ENCODE measurements at places on chromosomes 2 and 18. TPM values are rescaled to one million over a fixed set of nuclear protein-coding genes. Genes with fewer than 3 reads are reported as not detected.
A peak's percentile ranks its signal among the peaks of the same experiment; 100 is the strongest.

DNA sequence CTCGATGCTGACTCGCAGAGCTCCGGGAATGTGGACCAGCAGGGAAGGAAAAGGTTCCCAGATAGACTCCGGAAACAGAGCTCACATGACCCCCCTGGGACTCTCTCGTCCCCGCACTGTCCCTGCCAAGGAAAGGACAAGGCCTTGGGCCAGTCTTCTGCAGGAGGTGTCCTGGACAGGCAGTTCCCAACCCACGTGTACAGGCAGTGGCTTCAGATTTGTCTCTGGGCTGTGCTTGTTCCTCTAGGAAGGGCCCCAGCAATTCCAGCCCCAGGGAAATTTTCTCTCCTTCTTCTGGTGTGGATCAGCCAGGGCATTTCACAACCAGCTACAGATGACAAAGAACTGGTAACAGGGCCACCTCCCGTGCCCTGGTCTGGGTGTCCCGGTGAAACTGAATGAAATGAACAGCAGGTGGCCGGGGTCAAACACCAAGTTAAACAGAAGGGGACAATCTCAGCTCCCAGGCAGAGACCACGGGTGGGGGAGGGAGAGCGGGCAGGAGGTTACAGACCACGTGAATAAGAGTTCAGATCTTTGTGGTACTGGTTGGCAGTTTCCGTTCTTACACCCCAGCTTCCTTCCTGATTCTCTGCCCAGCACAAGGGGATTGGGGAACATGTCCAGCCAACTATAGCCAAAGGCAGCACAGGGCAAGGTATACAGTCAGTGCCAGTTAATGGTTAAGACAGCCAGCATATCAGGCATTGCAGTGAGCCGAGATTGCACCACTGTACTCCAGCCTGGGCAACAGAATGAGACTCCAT, 52.2 kb upstream of the CAB39 start:
- peak overlapping the region; percentile 87 for H3K27ac ChIP-seq
- DNase-seq, result no peak
- peak overlapping the region; percentile 46 for H3K4me3 ChIP-seq
- peaks cover 88% of the 10 kb centered on the region for H3K4me1 ChIP-seq

Gene GNLY
- 1.8 TPM for total RNA-seq

DNA sequence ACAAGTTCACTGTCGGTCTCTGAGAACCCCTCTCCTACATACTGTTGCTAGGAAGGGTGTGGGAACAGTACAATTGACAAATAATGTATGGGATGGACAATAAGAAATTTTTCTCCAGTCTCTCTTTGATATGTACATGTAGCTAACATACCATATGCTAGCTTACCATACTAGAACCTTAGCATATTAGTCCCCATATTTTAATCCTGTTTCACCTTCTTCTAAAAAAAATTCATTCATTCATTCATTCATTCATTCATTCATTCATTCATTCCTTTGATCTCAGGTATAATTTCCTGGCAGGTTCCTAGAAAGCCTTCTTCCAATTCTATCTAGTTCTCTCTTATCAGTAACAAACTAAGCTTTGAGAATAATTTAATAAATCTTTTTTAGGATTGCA, 62.2 kb downstream of the TTC21B start:
- no peak overlapping the region for H3K27ac ChIP-seq
- H3K4me3 ChIP-seq, result no peak overlapping the region
- H3K27me3 ChIP-seq, result no peaks in the 10 kb centered on the region
- H3K4me1 ChIP-seq, result peaks cover 8% of the 10 kb centered on the region

GRCh38 chr2:220717283-220717682, 854.8 kb downstream of the EPHA4 start:
- H3K36me3 ChIP-seq, result no peaks in the 10 kb centered on the region
- H3K4me3 ChIP-seq, result no peak overlapping the region
- H3K4me1 ChIP-seq, result no peaks in the 10 kb centered on the region
- H3K27me3 ChIP-seq, result no peaks in the 10 kb centered on the region
- no peak for DNase-seq
- H3K27ac ChIP-seq, result no peak overlapping the region

- no peak overlapping the region for H3K27ac ChIP-seq
- no peak overlapping the region for H3K4me3 ChIP-seq
- no peak for DNase-seq
- H3K36me3 ChIP-seq, result no peaks in the 10 kb centered on the region
- no peaks in the 10 kb centered on the region for H3K4me1 ChIP-seq
Observed at GRCh38 chr2:71662665-71663394, 209.5 kb downstream of the DYSF start.

GRCh38 chr2:219475697-219476651, 22.7 kb upstream of the GMPPA start:
- no peaks in the 10 kb centered on the region for H3K36me3 ChIP-seq
- H3K27ac ChIP-seq, result no peak overlapping the region
- H3K4me3 ChIP-seq, result no peak overlapping the region
- DNase-seq, result no peak
- H3K4me1 ChIP-seq, result peaks cover 2% of the 10 kb centered on the region

DNA sequence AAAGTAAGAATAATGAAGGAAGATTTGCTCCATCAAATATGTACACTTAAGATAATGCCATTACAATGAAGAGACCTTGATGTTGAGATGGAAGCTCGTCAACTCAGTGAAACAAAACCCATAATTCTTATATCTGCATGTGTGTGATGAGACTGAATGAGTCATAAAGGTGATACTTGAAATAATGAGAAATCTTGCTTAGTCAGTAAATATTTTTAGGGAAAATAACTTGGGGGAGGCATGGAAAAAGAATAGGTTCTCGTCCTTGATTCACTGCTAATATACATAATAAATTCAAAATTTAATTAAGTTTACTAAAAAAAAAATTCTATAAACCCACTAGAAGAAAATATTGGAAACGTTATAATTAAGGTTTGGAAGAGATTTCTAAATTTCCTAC, 75.2 kb downstream of the TRIB2 start:
- no peak overlapping the region for H3K4me3 ChIP-seq
- no peaks in the 10 kb centered on the region for H3K36me3 ChIP-seq
- H3K27me3 ChIP-seq, result peaks cover 12% of the 10 kb centered on the region
- no peak for DNase-seq
- no peak overlapping the region for H3K27ac ChIP-seq

Gene PPP1R1C
- total RNA-seq, result not detected

GRCh38 chr2:72145289-72145657, 2.4 kb downstream of the CYP26B1 start:
- peaks cover 44% of the 10 kb centered on the region for H3K4me1 ChIP-seq
- DNase-seq, result no peak
- H3K4me3 ChIP-seq, result peak overlapping the region; percentile 66
- H3K36me3 ChIP-seq, result no peaks in the 10 kb centered on the region
- H3K27ac ChIP-seq, result peak overlapping the region; percentile 30

Gene ZBTB7C
- not detected for total RNA-seq

Gene FOXD4L1
- 0.17 TPM for total RNA-seq

- H3K4me3 ChIP-seq, result no peak overlapping the region
- H3K36me3 ChIP-seq, result no peaks in the 10 kb centered on the region
- H3K27me3 ChIP-seq, result no peaks in the 10 kb centered on the region
- DNase-seq, result no peak
- H3K27ac ChIP-seq, result no peak overlapping the region
- peaks cover 71% of the 10 kb centered on the region for H3K4me1 ChIP-seq
Observed at GRCh38 chr2:45769056-45769455, 117.6 kb downstream of the PRKCE start.

GRCh38 chr2:170371231-170371998, 193.5 kb downstream of the MYO3B start:
- H3K4me1 ChIP-seq, result peaks cover 1% of the 10 kb centered on the region
- H3K36me3 ChIP-seq, result no peaks in the 10 kb centered on the region
- no peak for DNase-seq
- H3K27me3 ChIP-seq, result peaks cover 18% of the 10 kb centered on the region
- no peak overlapping the region for H3K27ac ChIP-seq
- no peak overlapping the region for H3K4me3 ChIP-seq

GRCh38 chr2:173028671-173029070, 47.0 kb upstream of the MAP3K20 start:
- H3K36me3 ChIP-seq, result no peaks in the 10 kb centered on the region
- no peak for DNase-seq
- H3K27ac ChIP-seq, result no peak overlapping the region
- H3K27me3 ChIP-seq, result peaks cover 8% of the 10 kb centered on the region
- H3K4me1 ChIP-seq, result peaks cover 4% of the 10 kb centered on the region
- H3K4me3 ChIP-seq, result no peak overlapping the region

Gene MYCN
- not detected for total RNA-seq

DNA sequence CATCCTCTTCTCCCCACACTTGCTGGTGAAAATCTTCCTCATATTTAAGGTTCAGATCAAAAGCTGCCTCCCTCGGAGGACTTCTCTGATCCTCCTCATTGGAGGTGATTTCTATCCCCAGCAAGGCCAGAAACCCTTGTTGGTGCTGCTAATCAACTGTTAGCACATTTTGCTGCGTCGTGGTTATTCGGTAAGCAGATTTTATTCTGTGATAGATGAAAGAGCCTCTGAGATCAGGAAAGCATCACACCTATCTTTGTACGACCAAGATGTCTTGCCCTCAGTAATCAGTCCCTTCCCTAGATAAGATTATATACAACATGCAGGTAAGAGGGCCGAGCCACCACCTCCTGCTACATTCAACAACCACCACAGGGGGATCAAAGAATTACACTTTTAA, 40.1 kb downstream of the DDX18 start:
- H3K27me3 ChIP-seq, result peaks cover 44% of the 10 kb centered on the region
- H3K27ac ChIP-seq, result no peak overlapping the region
- H3K4me3 ChIP-seq, result no peak overlapping the region
- DNase-seq, result no peak
- H3K4me1 ChIP-seq, result no peaks in the 10 kb centered on the region

DNA sequence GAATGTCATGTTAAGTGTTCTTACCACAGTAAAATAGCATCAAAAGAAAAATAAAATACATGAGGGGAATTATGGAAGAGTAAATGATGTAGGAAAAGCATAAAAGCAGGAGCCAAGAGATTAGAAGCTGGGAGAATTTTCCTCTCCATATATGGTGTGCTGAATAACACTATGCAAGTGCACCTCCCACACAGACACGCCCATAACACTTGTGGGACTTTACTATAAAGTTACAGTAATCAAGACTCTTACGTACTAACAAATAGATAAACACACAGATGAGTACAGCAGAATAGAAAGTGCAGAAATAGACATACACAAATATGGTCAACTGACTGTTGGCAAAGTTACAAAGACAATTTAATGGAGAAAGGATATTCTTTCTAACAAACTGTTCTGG, 16.0 kb upstream of the SPHKAP start:
- H3K4me1 ChIP-seq, result no peaks in the 10 kb centered on the region
- no peaks in the 10 kb centered on the region for H3K36me3 ChIP-seq
- no peak overlapping the region for H3K4me3 ChIP-seq
- H3K27ac ChIP-seq, result no peak overlapping the region

DNA sequence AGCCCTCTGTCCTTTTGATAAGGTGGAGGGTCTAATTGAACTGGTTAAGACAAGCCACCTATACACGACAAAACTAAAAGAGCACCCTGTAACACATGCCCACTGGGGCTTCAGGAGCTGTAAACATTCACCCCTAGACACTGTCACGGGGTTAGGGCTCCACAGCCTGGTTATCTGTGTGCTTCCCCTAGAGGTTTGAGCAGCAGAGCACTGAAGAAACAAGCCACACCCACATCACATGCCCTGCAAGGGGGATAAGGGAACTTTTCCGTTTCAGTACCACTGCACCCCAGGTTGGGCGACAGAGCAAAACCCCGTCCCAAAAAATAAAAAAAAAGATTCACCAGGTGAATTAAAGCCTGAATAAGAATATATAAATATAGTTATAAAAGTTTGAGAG, 913.7 kb upstream of the ACVR2A start:
- H3K36me3 ChIP-seq, result no peaks in the 10 kb centered on the region
- no peak overlapping the region for H3K27ac ChIP-seq
- H3K27me3 ChIP-seq, result no peaks in the 10 kb centered on the region

DNA sequence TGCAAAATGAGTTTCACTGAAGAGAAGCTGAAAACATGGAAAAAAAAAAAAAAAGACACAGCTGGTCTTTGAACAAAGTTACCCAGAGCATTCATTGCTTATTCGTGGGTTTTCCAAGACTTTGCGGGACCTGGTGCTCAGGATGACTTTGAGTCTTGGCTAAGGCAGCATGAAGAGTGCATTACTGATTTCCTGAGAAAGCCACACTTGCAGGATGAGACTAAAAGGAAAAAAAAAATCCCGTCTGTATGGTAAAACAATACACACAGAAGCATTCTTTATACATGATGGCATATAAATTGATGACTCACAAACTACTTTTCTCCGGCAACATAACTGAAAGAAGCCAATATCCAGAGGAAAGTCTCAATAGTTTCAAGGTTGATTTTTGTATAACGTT, 195.4 kb downstream of the SPP2 start:
- no peaks in the 10 kb centered on the region for H3K4me1 ChIP-seq
- no peaks in the 10 kb centered on the region for H3K36me3 ChIP-seq
- H3K27me3 ChIP-seq, result peaks cover 13% of the 10 kb centered on the region
- H3K4me3 ChIP-seq, result no peak overlapping the region

Gene SCN7A
- total RNA-seq, result not detected

DNA sequence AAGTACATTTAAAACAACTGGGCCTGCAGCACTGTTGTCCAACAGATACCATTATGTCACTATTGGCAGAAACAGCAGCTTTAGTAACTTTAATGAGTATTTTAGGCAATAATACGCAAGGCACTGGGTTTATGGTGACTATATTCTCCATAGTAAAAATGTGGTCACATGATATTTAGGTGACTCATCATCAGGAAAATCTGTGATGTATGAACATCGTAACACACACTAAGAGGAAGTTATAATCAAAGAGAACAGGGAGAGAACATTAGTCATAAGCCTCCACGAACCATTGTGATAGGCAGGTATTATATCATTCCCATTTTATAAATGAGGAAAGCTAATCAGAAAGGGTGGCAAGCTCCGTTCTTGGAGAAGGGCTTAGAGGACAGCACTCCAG, 36.9 kb downstream of the RAPH1 start:
- no peak for DNase-seq
- H3K4me3 ChIP-seq, result no peak overlapping the region
- no peak overlapping the region for H3K27ac ChIP-seq
- H3K27me3 ChIP-seq, result no peaks in the 10 kb centered on the region
- H3K36me3 ChIP-seq, result no peaks in the 10 kb centered on the region
- H3K4me1 ChIP-seq, result peaks cover 5% of the 10 kb centered on the region

Gene RBKS
- total RNA-seq, result 2.5 TPM

- H3K27me3 ChIP-seq, result no peaks in the 10 kb centered on the region
- H3K4me3 ChIP-seq, result no peak overlapping the region
- H3K4me1 ChIP-seq, result peaks cover 17% of the 10 kb centered on the region
- H3K27ac ChIP-seq, result no peak overlapping the region
Observed at GRCh38 chr18:48896875-48897511, 53.8 kb downstream of the SMAD7 start.

DNA sequence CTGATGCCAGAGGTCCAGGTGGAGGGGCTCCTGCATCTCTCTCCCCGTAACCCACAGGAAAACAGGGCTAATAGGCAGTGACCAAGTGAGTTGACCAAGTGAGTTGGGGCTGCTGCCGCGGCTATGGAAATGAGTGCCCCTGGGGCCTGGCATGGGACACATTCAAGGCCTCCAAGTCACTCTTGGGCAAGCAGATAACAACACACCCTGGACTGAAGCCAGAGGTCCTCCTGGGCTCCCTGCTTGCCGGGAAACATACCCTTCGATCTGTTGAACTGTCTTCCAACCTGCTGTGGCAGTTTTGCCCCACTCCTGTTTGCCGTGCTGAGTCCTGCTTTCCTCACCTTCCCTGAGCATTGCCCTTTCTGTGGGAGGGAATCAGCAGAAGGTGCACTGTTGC, 89.2 kb downstream of the LIPG start:
- no peaks in the 10 kb centered on the region for H3K36me3 ChIP-seq
- no peak for DNase-seq
- H3K4me3 ChIP-seq, result no peak overlapping the region
- no peaks in the 10 kb centered on the region for H3K4me1 ChIP-seq

Gene PCARE
- not detected for total RNA-seq

- no peaks in the 10 kb centered on the region for H3K4me1 ChIP-seq
- no peaks in the 10 kb centered on the region for H3K36me3 ChIP-seq
- H3K4me3 ChIP-seq, result no peak overlapping the region
Observed at GRCh38 chr2:114128725-114129124, 238.8 kb downstream of the ACTR3 start.

Gene FAP
- not detected for total RNA-seq

Gene HDLBP
- 158 TPM for total RNA-seq

Data from activated B cell treated with CpG ODN at 0.5 μM for 24 hours (primary cell).